ENCODE measurements at places on chromosomes 1 and 21.

GRCh38 chr1:84271441-84272151, 29.9 kb upstream of the SAMD13 start:
- DNase-seq: no peak

GRCh38 chr21:42051788-42052187, 19.3 kb upstream of the UMODL1 start:
- DNase-seq: no peak

DNA sequence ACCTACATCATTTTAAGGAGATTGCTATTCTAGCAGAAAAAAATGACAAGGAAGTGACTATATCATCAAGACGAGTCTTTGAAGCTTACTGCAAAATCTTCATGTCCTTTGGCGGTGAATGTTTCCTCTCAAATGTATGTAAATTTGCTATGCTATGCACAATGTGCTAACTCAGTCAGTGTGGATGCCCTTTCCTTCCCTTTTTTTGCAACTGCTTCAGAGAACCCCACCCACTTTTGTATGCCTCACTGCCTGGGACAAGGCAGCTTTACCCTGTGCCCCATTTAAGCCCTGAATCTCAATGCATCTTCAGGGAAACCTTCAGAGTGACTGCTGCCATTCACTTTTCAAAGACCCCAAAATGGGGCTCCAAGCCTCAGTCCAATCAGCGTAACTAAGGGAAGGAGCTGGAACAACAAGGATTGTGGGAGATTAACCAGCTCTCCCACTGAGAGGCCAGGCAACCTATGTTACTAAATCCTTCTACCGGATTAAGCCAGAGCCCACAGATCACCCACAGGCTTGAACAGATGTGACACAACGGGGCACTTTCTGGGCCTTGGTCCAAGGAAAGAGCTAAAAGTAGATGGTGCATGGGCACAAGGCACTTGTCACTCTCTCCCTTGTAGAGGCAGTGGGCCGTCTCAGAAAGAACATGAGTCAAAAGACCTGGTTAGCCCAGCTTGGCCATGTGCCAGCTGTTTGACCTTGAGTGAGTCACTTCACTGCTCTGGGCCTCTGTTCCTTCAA, 154.4 kb downstream of the PLPP3 start:
- DNase-seq: peak; percentile 81

DNA sequence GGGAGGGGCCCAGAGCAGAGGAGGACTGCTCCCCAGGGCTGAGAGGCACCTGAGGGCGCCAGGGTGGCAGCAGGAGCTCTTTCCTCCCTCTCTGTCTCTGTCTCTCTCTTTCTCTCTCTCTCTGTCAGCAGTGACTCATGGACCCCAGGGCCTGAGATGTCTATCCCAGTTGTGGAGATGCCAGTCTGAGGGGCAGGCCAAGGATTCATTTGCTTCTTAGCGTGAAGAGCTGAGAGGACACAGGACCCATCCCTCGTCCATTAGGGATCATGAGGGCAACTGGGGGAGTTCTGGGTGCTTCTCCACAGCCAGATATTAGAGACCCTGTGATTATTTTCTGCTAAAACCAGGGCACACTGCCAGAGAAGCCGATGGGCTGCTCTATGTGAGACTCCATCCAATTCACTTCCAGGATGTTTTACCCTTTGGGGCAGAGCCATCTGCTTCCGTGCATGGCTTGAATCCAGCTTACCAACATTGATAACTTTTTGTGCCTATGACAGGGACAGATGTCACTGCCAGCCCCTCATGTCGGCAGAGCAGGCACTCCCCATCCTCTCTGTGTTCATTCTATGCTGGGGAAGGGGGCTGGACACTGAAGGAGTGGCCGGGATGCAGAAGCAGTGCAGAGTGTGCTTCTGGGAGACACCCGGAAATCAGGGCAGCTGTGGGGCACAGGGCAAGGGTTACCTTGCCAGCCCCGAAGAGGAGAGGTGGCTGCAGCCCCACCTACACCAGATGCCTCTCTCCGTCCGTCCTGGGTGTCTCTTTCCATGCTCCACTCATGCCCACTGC, 4.1 kb upstream of the PCBP3 start:
- DNase-seq: no peak

All from heart right ventricle (tissue), 16 donors.